ENCODE measurements at places on chromosomes 2 and 18.

GRCh38 chr2:176280156-176280555 is 10.9 kb downstream of the MTX2 start:
- no peak for DNase-seq

- DNase-seq = no peak
These were observed 1398.0 kb upstream of the NXPH2 start for GRCh38 chr2:140178234-140178633.

GRCh38 chr2:133606616-133607015 is 38.4 kb upstream of the NCKAP5 start:
- DNase-seq = no peak

DNA sequence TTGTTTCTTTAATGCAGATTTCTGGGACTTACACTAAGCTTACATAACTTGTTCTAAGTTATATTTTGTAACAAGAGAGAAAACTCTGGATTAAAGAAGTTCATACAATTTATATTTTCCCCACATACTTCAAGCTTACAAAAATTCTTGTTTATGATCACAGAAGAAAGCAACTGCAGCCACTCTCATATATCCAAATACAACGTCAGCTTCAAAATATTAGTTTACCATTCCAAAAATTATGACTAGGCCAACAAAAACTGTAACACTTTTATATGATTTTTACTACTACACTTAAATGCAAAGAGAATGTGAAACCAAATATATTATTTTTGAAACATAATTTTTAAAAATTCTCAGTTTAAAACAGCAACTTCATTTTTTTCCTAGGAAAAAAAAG is 30.9 kb downstream of the LPIN2 start:
- no peak for DNase-seq

DNA sequence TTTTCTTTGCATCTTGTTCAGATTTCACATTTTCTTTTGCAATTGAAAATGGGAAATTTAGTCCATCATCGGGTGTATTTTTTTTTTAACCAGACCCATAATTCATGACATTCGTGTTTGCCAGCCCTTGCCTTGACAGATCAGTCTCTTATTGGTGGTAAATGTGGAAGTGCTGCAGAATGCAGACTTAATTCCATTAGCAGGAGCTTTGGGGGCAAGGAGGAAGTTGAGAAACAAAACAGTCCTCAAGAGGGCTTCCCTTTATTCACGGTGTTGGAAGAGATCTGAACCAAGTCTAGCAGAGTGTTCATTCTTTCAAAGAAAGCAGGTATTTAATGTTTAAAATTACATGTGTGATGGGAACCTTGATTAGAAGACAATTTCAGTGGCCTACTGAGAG is 16.6 kb upstream of the RPE start:
- DNase-seq = no peak

DNA sequence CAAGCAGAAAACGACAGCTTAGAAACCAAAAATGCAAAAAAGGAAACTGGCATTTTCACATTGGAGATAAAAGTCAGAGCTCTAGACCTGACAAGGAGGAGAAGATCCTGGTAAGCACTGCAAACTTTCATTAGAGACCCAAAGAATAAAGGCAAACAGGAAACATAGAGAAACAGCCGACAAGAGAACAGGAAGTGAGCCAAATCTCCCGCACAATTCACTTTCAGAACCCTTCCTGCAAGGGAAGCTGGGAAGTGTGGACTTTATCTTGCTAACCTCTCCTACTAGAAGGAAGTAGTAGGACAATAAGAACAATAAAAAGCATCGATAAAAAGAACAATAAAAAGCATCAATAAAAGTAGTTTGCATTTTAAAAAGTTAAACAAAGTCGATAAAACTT is 417.8 kb upstream of the SPHKAP start:
- no peak for DNase-seq

GRCh38 chr2:218927422-218927821 is 32.0 kb upstream of the CDK5R2 start:
- no peak for DNase-seq

Measured in NCI-H2227 treated with DMSO at 0.1 percent for 48 hours (cell line).